ENCODE measurements at places on chromosomes 12 and 14.

DNA sequence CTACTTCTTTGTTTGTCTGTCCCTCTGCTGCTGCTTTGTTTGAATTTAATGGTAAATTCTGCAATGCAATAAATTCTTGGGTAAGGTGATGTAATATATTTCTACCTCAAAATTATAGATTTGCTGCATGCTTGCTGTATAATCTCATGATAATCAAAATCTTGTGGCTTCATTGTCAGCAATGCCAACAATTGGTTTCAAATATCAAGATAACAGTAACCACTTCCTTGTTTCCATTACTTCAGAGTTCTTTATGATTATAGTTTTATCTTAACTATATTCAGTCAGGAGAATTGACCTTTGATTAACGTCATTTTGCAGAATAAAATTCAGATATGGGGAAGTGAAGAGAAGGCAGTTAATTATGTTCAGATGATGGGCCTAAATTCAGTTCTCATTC lies 30.2 kb upstream of the RNU6-8 start:
- DNase-seq: no peak

- no peak for DNase-seq
Measured at GRCh38 chr14:83867566-83868225, 1662.2 kb upstream of the FLRT2 start.

- DNase-seq: no peak
Measured at GRCh38 chr12:47617476-47617875, 88.4 kb downstream of the RPAP3 start.

GRCh38 chr12:16437926-16438325 lies 90.5 kb downstream of the MGST1 start:
- no peak for DNase-seq

- no peak for DNase-seq
Measured at GRCh38 chr12:104457746-104458693, 1.3 kb downstream of the CHST11 start.

- DNase-seq: no peak
Measured at GRCh38 chr14:44108601-44109000, 398.5 kb downstream of the FSCB start.

- DNase-seq: no peak
Measured at GRCh38 chr12:24134092-24134491, 184.6 kb upstream of the SOX5 start.

GRCh38 chr14:30179381-30180130 lies 251.9 kb upstream of the PRKD1 start:
- DNase-seq: no peak

- no peak for DNase-seq
Measured at GRCh38 chr14:32358781-32359180, 29.7 kb downstream of the AKAP6 start.

GRCh38 chr12:105554856-105555255 lies 224.4 kb downstream of the C12orf75 start:
- no peak for DNase-seq

- no peak for DNase-seq
Measured at GRCh38 chr12:69765515-69765914, 26.9 kb downstream of the RAB3IP start.

DNA sequence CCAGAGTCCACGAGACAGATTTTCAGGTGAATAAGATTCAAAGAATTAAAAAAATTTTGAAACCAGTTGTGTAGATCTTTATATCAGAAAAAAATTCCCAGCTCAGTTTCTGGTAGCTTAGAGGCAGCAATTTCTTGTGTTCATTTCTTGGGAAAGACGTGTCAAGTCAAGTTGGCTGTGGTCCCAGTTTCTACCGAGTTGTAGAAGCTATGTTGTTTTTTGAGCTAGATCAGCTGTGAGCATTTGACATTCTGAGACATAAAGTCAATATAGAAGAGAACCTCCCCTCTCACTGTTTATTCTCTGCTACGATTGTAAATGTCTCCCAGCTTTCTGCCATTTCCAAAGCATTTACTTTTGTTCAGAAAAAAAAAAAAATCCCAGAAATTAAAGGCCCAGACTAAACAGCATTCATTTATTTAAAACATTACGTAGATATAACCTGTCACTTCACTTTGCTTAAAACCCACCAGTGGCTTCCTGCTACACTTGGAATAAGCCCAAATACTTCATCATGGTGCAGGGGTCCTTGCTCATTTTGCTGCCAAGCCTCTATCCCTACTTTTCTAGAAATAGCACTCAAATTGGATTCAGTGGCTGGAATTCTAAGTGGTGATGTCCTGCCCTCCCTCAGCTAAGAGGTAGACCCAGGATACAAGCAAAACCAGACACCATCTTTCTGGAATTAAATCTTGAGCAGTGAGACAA lies 20.6 kb upstream of the PYGL start:
- no peak for DNase-seq

Data from activated CD4-positive, alpha-beta T cell treated with anti-CD3 and anti-CD28 coated beads, Interleukin-2, amount 50 U/mL, for 24 hours (primary cell).